ENCODE measurements at places on chromosomes 4 and X. TPM values are rescaled to one million over a fixed set of nuclear protein-coding genes. Genes with fewer than 3 reads are reported as not detected.

GRCh38 chr4:88573276-88573980 is 18.9 kb upstream of the HERC3 start:
- no peak overlapping the region for H3K4me3 ChIP-seq
- no peaks in the 10 kb centered on the region for H3K4me1 ChIP-seq
- DNase-seq, result no peak
- no peaks in the 10 kb centered on the region for H3K27me3 ChIP-seq
- H3K36me3 ChIP-seq, result no peaks in the 10 kb centered on the region

DNA sequence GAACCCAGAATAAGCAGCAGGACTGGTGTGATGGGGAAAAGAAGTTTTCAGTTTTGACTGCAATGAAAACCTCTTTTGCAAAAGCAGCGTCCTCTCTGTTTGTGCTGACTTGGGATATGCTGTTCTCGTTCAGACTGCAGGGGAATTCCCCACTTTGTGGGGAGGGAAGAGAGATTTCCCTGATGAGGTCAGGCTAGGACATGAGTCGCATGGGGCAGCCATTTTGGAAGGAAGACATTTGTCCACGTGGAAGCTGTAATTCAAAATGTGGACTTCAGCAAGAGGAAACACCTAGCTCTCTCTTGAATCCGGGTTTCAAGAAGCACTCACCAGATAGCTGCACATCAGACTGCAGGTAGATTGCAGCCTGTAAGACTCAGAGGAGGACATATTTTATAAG is 39.3 kb downstream of the ING2 start:
- no peaks in the 10 kb centered on the region for H3K4me1 ChIP-seq
- no peaks in the 10 kb centered on the region for H3K27me3 ChIP-seq
- H3K36me3 ChIP-seq, result no peaks in the 10 kb centered on the region
- DNase-seq, result no peak

DNA sequence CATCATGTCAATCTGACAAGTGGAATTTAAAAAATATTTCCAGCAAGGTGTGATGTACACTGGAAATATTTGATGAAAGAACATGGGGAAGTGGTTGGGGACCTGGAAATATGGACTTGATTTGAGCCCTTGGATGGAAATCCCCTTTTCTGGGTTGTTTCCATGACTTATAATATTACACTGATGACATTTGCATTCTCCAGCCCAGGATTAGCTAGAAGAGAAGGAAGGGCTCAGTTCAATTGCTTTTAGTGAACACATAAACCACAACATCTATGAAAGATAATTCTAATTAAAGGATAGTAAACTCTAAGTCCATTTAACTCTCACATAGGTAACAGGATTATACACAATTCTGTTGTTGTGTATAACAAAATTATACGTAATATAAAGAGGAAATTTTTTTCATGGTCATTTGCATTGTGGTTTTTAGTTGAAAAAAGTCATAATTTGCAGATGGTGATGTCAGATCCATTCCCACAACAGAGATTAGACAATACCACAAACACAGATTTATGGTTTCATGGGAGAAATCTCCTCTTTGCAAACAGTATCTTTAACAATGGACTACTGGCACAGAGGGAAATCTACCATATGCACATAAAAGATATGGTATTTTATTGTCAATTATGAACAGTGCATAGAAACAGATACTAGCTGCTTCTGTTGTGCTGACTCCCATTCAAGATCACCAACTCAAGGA is 126.5 kb downstream of the DKK2 start:
- H3K27ac ChIP-seq, result no peak overlapping the region
- no peak for DNase-seq
- H3K4me3 ChIP-seq, result no peak overlapping the region
- no peaks in the 10 kb centered on the region for H3K4me1 ChIP-seq

GRCh38 chr4:150462743-150463142 is 119.2 kb upstream of the MAB21L2 start:
- no peak overlapping the region for H3K27ac ChIP-seq
- peak; percentile 41 for DNase-seq
- no peaks in the 10 kb centered on the region for H3K36me3 ChIP-seq
- peaks cover 10% of the 10 kb centered on the region for H3K4me1 ChIP-seq
- H3K27me3 ChIP-seq, result no peaks in the 10 kb centered on the region
- H3K4me3 ChIP-seq, result no peak overlapping the region

DNA sequence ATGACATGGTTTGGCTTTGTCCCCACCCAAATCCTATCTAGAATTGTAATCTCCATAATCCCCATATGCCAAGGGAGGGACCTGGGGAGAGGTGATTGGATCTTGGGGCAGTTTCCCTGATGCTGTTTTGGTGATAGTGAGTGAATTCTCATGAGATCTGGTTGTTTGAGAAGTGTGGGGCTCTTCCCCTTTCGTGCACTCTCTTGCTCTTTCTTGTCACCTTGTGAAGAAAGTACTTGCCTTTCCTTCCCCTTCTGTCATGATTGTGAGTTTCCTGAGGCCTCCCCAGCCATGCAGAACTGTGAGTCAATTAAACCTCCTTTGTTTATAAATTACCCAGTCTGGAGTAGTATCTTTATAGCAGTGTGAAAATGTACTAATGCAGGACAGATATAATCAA is 36.4 kb upstream of the FREM3 start:
- no peak overlapping the region for H3K4me3 ChIP-seq
- no peaks in the 10 kb centered on the region for H3K4me1 ChIP-seq
- no peak for DNase-seq
- H3K27ac ChIP-seq, result no peak overlapping the region
- H3K36me3 ChIP-seq, result no peaks in the 10 kb centered on the region
- H3K27me3 ChIP-seq, result no peaks in the 10 kb centered on the region

DNA sequence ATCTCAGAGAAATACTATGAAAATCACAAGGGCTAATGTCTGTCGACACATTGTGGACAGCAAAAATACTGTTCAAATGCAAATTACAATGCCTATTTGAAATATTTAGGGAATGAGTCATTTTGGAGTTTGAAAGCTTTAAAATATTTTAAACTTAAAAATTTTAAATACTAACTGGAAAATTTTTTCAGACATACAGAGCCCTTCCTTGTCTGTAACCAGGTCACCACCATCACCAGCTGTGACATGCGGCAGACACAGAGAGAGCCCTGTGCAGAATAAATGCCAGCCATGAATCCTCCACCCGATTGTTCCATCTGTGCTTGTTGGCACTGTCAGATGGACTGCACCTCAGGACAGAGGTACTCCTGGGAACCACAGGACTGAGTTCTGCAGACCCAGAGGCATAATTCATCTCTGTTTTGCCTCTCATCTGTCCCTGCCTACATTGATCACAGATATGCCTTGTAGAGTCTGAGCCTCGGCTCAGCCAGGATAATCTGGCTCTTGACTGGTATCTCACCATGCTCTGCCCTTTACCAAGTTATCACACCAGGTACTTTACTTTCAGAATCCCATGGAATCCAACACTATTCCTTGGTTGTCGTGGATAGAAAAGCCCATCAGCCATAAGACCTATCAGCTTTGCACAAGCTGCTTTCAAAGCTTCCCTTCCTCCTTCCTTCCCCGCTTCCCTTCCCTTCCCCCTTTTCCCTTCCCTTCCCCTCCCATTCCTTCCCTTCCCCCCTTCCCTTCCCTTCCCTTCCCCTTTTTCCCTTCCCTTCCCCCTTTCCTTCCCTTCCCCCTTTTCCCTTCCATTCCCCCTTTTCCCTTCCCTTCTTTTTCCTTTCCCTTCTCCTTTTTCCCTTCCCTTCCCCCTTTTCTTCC is 67.2 kb downstream of the TBC1D9 start:
- H3K27ac ChIP-seq, result no peak overlapping the region
- H3K36me3 ChIP-seq, result 0 out of 2 replicates have a peak, but pooled peaks cover 4% of the 10 kb centered on the region
- no peak overlapping the region for H3K4me3 ChIP-seq

DNA sequence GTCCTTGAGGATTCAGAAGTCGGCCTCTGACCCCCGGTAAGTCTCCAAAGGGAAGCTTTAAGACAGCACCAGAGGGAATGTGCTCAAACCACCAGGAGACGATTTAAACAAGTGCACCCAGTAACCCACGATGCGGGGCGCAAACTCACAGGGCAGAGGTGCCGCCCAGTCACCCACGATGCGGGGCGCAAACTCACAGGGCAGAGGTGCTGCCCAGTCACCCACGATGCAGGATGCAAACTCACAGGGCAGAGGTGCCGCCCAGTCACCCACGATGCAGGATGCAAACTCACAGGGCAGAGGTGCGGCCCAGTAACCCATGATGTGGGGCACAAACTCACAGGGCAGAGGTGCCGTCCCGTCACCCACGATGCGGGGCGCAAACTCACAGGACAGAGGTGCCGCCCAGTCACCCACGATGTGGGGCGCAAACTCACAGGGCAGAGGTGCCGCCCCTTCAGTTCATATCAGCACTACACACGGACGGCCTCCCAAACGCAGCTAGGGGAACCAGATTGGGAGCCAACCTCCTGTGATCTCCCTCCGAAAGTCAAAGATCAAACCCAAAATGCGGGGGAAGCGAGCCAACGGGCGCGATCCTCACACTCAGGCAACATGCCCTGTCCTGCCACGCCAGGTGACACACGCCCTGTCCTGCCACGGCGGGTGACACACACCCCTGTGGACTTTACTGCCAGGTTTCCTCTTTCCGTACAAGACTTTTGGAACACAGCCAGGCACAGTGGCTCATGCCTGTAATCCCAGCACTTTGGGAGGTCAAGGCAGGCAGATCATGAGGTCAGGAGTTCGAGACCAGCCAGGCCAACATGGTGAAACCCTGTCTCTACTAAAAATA is 11.3 kb downstream of the PPP2R3B start:
- no peaks in the 10 kb centered on the region for H3K27me3 ChIP-seq
- H3K4me3 ChIP-seq, result no peak overlapping the region
- no peaks in the 10 kb centered on the region for H3K4me1 ChIP-seq

DNA sequence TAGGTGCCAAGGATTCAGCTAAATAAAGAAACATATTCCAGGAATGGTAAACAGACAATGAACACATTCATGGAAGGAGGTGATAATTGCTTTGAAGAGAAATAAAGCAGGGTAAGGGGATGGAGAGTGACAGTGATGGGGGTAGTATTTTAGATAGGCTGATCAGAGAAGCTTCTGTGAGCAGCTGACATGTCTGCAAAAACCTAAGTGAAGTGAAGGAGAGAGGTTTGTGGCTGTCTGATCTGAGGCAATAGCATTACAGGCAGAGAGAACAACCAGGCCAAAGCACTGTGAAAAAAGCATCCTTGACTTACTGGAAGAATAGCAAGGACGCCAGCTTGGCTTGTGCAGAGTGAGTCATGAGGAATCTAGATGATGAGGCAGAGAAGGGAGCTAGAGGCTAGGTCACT is 271.9 kb upstream of the GATB start:
- H3K27ac ChIP-seq, result no peak overlapping the region
- no peak for DNase-seq

- H3K27me3 ChIP-seq, result no peaks in the 10 kb centered on the region
- H3K4me3 ChIP-seq, result no peak overlapping the region
- H3K27ac ChIP-seq, result no peak overlapping the region
- no peaks in the 10 kb centered on the region for H3K4me1 ChIP-seq
Observed at GRCh38 chr4:41129128-41129754, 85.1 kb downstream of the APBB2 start.

The MORC4 gene
- total RNA-seq, result 11.1 TPM

DNA sequence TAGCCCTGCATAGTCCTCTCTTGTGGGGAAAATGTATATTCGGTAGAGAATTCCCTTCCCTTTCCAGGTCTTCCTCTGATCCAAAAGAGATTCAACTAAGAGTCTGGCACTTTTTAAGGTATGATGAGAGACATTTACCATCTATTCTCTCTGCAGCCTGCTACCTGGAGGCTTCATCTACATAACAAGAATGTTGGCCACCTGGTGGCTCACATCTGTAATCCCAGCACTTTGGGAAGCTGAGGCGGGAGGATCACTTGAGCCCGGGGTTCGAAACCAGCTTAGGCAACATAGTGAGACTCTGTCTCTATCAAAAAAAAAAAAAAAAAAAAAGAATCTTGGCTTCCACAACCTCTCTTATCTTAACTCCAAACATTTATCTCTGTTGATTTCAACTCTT is 40.4 kb upstream of the NOCT start:
- no peaks in the 10 kb centered on the region for H3K27me3 ChIP-seq
- no peak overlapping the region for H3K27ac ChIP-seq
- no peak for DNase-seq
- H3K36me3 ChIP-seq, result no peaks in the 10 kb centered on the region
- H3K4me3 ChIP-seq, result no peak overlapping the region
- H3K4me1 ChIP-seq, result peaks cover 16% of the 10 kb centered on the region

GRCh38 chr4:137608085-137608484 is 75.8 kb upstream of the PCDH18 start:
- H3K36me3 ChIP-seq, result no peaks in the 10 kb centered on the region
- H3K27me3 ChIP-seq, result no peaks in the 10 kb centered on the region
- H3K27ac ChIP-seq, result no peak overlapping the region

DNA sequence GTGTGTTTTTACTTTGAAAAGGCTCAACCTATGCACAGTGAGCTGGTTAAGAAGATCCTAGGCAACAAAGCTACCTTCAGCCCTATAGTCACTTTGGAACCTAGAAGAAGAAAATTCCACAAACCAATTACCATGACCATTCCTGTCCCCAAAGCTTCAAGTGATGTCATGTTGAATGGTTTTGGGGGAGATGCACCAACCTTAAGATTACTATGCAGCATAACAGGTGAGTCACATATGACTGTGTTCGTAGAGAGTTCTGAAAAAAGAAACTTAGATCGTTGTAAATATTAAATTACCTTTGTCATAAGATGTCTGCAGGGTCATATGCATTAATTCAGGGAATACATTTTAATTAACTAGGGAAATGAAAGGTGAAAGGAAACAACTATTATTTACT is 287.1 kb downstream of the ANK2 start:
- DNase-seq, result no peak
- H3K4me1 ChIP-seq, result no peaks in the 10 kb centered on the region
- H3K4me3 ChIP-seq, result no peak overlapping the region
- no peaks in the 10 kb centered on the region for H3K27me3 ChIP-seq
